ENCODE measurements at places on chromosomes 13 and 19.

- DNase-seq = no peak
These were observed 258.2 kb upstream of the EDNRB start for GRCh38 chr13:78176880-78177279.

DNA sequence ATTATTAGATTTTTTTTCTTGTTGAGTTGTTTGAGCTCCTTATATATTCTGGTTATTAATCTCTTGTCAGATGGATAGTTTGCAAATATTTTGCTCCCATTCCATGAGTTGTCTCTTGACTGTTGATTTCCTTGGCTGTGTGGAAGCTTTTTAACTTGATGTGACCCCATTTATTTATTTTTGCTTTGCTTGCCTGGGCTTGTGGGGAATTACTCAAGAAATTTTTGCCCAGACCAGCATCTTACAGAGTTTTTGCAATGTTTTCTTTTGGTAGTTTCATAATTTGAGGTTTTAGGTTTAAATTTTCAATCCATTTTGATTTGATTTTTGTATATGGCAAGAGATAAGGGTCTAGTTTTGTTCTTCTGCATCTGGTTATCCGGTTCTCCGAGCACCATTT lies 124.7 kb downstream of the PCCA start:
- DNase-seq = no peak

- DNase-seq = no peak
These were observed 1.5 kb upstream of the EHD2 start for GRCh38 chr19:47711652-47712242.

DNA sequence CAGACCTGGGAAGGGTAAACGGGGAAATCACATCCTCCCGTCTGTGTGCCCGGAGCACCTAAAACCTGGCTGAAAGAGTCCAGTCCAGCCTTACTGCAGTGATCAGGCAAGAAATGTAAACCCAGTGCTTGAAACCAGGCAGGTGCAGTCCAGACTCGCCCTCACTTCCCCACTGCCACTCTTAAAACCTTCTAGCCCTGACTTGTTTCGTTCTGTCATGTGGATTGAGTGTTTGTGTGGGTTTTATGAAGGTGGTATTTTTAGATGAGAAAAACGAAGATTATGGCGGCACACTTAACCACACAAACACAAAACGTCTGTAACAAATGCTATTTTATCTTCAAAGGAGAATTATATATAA lies 839 bp upstream of the CKAP2 start:
- no peak for DNase-seq

DNA sequence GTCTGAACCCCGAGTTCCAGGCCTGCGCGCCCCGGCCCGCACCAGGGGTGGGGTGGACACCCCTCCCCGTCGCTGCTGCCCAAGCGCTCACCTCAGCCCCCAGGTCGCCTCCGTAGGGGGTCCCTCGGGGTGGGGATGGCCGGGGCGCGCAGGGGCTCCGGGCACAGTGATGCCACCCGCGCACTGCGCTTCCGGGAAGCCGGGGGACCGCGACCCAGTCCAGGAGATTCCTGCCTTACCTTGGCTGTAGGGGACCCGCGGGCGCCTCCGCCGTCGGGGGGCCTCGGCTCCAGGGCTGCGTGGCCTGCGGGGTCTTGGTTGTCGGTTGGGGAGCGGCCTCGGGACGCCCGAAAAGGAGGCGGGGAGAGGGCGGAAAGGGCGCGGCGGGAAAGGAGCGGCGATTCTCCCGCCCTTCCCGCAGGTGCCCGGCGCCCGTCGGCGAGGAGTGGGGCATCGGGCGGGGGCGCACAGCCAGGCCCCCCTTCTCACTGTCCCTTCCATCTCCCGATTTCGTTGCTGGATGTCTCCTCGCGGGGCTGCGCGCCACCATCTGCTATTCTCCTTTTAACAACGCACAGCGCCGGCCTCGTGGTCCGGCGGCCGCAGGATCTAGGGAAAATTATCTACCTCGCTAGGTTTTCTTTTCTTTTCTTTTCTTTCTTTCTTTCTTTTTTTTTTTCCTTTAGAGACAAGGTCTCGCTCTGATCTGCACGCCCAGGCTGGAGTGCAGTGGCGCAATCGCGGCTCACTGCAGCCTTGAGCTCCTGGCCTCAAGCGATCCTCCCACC lies at the start of gene KEAP1:
Gene KEAP1 (minus strand): TSS at position 355 of the 788 bp plus-strand sequence. CDS start 3,323 bp downstream, outside the sequence.
- peak; percentile 25 for DNase-seq

DNA sequence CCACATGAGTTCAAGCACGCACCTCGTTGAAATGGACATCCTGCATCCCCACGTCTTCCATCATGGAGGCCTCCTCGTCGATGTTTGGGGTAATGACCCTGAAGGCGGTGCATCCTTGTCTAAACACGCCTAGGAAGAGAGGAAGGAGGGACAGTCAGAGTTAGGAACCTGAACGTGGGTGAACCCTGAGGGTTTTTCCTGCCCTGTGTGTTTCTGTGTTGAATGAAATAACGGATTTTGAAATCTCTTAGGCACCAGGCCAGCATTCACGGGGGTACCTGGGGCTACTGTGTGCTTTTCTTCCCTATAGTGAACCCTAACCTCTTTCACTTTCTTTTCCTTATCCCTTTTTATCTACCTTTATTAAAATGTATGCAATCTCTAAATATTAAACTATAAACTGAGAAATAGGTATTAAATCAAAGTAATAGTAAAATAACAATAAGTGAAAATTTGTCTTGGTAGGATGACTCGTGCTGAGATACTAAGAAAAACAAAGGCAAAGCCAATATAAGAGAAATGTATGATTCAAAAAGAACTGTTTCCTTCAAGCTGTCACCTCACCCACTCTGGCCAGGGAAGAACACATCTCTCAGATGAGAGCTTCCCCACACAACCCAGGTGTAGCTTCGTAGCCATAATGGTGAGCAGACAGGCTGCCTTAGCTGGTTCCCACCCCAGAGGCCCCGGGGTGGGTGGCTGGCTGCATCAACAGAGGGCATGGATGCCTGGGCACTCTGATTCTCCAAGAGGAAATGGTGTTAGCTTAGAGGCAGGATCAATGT lies 72.1 kb upstream of the SLC15A1 start:
- DNase-seq = no peak
